ENCODE measurements at places on chromosomes 4 and X.
A peak's percentile ranks its signal among the peaks of the same experiment; 100 is the strongest.

GRCh38 chrX:110966839-110967238 is 129.2 kb upstream of the PAK3 start:
- no peak for DNase-seq

DNA sequence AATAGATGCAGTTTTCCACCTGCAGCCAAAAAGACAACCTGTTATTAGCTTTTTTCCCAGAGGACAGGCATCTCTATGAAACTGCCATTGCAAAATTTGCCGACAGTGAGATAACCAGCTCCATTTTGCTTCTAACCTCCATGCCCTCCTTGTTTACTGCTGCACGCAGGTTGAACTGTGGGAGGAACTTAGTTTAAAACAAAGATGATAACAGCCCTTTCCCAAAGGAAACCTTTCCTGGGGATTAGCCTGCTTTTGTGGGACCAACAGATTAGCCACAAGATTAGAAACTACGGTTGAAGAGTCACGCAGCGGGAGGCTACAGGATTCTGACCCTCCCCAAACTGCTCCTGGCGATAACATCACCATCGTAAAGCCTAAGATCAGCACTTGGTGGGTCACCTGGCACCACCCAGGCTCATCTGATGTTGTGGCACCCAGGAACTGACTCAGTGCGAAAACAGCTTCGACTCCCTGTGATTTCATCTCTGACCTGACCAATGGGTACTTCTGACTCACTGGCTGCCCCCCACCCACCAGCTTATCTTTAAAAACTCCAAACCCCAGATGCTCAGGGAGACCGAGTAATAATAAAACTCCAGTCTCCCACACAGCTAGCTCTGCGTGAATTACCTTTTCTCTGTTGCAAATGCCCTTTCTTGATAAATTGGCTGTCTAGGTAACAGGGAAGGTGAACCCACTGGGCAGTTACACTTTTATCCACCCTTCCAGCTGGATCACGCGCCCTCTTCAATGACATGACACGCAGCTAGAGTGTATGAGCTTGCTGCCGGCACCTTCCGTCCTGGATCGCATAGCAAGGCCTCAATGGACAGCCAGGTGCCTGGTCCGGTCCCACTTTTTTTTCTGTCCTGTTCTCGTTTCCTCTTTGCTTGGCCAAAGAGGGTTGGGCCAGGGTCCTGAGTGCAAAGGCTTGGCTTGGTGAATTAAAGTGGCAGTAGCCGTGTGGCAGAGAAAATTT is 27.2 kb downstream of the NOP14 start:
- peak; percentile 42 for DNase-seq

- DNase-seq, result no peak
Measured at GRCh38 chr4:99710020-99710419, 52.4 kb upstream of the C4orf54 start.

GRCh38 chrX:141924293-141924692 is 20.6 kb downstream of the MAGEC1 start:
- DNase-seq, result no peak

GRCh38 chr4:156628858-156629257 is 342.7 kb downstream of the PDGFC start:
- no peak for DNase-seq
